A549 treated with GW870086 at 1 μM for 4 hours (cell line): ENCODE measurements at places on chromosomes 1 and 21. TPM values are rescaled to one million over a fixed set of nuclear protein-coding genes. Genes with fewer than 3 reads are reported as not detected.

NR5A2 gene
- total RNA-seq: 2.7 to 4.1 TPM (median 3.7 TPM) in 5 replicates

HCRTR1 gene
- not detected in 5 replicates for total RNA-seq

ZMYND12 gene
- 0.37 to 0.49 TPM (median 0.40 TPM) in 4 of 5 replicates, not detected in the other for total RNA-seq

HRNR gene
- 0.01 TPM in 1 of 5 replicates, not detected in the others for total RNA-seq

S100A9 gene
- total RNA-seq: 0.31 to 1.4 TPM (median 1.2 TPM) in 5 replicates

LCE1F gene
- total RNA-seq: not detected in 5 replicates

JAM2 gene
- not detected in 5 replicates for total RNA-seq

CYP4A11 gene
- total RNA-seq: not detected in 5 replicates

RPE65 gene
- not detected in 5 replicates for total RNA-seq

TGFBR3 gene
- total RNA-seq: 3.9 to 5.0 TPM (median 4.9 TPM) in 5 replicates

FAM3B gene
- total RNA-seq: not detected in 5 replicates

C1orf185 gene
- not detected in 5 replicates for total RNA-seq

CCT3 gene
- total RNA-seq: 379 to 412 TPM (median 408 TPM) in 5 replicates

ZNF697 gene
- total RNA-seq: 1.6 to 2.2 TPM (median 1.8 TPM) in 5 replicates

SV2A gene
- 0.08 to 0.12 TPM (median 0.10 TPM) in 5 replicates for total RNA-seq

SELP gene
- total RNA-seq: not detected in 5 replicates

NUCKS1 gene
- total RNA-seq: 89.2 to 154 TPM (median 123 TPM) in 5 replicates
